ENCODE measurements at places on chromosomes 3 and 15.

- no peak for DNase-seq
Measured at GRCh38 chr15:40543631-40544294, 21.1 kb downstream of the CCDC32 start.

DNA sequence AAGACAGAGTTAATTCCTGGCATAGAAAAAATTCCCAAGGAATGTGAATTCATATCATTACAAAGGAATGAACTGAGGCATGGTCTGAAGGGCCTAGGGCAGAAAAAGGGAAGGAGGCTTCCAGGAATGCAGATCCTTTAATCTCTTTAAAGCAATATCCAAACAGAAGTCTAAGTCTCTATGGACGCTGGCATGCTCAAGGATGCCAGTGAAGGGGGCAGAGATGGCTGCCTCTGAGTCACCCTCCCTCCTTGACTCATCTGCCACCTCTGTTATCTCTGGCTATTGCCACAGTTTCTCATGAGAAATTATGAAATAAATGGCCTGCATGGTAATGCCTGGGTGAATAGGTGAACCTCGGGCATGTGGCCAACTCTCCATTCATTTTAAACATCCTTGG, 96.3 kb upstream of the BCL6 start:
- DNase-seq, result peak; percentile 15

GRCh38 chr3:59285560-59285959, 235.7 kb upstream of the CFAP20DC start:
- DNase-seq, result no peak

GRCh38 chr15:83053151-83053550, 13.9 kb downstream of the BTBD1 start:
- no peak for DNase-seq

DNA sequence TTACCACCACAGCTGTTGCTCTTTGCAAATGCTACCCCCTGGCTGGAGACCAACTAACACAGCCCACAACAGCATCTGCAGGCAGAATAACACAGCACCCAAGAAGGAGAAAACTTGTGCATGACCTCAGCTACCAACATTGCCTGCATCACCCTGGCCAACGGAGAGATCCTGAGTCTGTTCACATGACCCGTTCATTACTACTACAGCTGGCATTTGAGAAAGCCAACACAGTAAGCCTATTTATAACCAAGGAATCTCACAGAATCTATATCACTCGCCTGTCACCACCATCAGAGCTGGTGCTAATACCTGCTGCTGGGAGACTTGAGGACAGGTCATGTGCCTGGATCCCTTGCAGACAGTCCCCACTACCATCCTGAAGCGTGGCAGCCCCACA, 215.2 kb downstream of the POLQ start:
- DNase-seq, result peak; percentile 15

Measured in cardiac muscle cell (in vitro differentiated cells and primary cell).